ENCODE measurements at places on chromosomes 11 and 22.

- peak; percentile 23 for DNase-seq
Observed at GRCh38 chr11:114148013-114148382, 88.5 kb downstream of the ZBTB16 start.

GRCh38 chr11:72828692-72829101 lies 14.5 kb downstream of the ATG16L2 start:
- DNase-seq = no peak

DNA sequence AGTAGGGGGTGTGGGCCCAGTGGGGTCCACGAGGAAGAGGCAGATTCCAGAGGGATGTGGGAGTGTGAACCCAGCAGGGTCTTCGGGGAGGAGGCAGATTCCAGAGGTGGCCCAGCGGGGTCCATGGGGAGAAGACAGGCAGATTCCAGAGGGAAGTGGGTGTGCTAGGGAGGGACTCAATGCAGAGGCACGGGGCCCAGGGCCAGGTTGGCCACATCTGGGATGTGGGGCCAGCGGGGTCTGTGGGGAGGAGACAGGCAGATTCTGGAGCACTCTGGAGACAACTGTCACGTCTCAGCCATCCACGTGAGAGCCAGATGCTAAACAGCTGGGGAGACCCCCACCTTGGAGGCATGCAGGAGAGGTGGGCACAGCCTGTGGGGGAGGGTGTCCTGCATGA lies 582.6 kb downstream of the TBC1D22A start:
- DNase-seq = no peak

- peak; percentile 96 for DNase-seq
Observed at GRCh38 chr22:27416511-27417420, 384.8 kb downstream of the MN1 start.

- DNase-seq = peak; percentile 51
Observed at GRCh38 chr11:108069947-108070346, 51.4 kb upstream of the ACAT1 start.

- DNase-seq = no peak
Observed at GRCh38 chr11:44003736-44004451, 43.9 kb upstream of the ACCSL start.

- DNase-seq = no peak
Observed at GRCh38 chr22:40107851-40108378, 69.8 kb upstream of the TNRC6B start.

GRCh38 chr11:103170865-103171264 lies 61.6 kb downstream of the DYNC2H1 start:
- DNase-seq = peak; percentile 1

- no peak for DNase-seq
Observed at GRCh38 chr11:132590986-132591385, 941.3 kb downstream of the OPCML start.

DNA sequence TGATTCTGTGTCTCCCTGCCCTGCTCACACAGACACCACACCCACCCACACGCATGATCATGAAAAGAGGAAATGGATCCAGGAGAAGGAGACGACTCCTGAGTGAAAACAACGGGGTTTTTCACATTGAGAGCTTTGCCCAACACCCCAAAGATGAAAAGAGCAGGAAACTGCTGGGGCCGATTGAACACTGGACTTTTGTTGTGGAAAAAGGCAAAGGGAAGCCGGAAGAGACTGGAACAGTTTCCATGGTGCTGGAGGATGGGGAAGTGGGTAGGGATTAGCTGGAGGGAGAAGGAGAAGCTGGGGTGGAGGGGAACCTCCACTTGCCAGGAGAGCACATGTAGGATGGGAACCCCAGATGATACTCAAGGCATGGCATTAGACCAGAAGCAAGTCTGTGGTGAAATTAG lies 5.2 kb upstream of the SLC43A3 start:
- DNase-seq = no peak

DNA sequence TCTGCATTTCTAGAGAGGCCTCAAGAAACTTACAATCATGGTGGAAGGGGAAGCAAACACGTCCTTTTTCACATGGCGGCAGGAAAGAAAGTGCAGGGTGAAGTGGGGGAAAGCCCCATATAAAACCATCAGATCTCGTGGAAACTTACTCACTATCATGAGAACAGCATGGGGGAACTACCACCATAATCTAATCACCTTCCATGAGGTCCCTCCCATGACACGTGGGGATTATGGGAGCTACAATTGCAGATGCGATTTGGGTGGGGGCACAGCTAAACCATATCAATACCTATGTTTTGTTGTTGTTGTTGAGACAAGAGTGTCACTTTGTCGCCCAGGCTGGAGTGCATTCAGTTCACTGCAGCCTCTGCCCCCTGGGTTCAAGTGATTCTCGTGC lies 29.9 kb downstream of the SFI1 start:
- no peak for DNase-seq

DNA sequence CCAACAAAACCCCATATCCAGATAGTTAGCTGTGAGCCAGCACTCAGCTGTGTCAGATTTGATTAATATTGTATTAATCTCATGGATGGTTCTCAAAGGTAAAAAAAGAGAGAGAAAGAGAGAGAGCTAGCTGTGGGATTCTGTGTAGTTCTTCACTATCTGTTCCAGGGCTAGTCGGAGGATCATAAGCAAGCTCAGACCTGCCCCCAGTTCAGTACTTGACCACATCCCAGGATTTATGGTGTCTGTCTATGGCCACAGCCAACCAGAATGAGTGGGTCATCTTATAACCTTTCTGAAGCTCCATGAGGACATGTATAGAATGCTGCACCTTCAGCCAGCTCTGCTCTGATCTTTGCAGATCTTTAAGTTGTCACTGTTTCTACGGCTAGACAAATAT lies 13.5 kb upstream of the B3GNT6 start:
- DNase-seq = no peak

GRCh38 chr11:28009996-28010395 lies 98.0 kb downstream of the KIF18A start:
- DNase-seq = no peak

DNA sequence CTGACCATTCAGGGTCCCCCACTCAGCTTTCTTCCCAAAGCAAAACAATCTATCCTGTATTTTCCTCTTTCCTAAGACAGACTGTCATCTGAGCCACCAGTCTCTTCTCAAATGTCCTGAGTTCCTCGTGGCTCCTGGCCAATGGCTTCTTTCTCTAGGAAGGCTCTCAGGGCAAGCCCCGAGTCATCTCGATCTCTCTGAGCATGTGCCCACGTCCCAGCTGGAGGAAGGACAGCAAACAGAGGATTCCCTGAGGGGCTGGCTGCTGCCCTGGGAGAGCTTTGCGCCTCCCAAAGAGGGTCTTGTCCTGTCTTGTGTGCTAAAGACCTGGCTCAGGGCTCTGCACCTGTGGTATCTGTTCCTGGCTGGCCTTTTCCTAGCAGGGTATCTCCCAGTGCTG lies 8.3 kb downstream of the SLC37A2 start:
- DNase-seq = no peak

DNA sequence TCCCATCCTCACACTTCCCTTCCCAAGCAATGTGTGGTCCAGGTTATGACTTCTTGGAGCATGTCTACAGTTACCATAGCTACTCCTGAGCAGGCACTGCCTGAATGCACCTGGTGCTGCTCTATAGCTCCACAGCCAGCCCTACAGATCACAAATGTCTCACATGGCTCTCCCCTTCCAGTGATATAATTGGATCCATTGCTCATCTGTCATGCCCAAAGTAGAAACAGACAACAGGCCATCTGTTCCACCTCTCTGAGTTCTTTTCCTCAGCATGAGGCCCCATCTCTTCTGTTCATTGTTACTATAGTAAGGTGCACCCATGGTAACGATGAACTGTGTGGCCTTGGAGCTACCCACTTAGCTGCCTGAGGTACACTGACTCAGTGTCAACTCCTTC lies 320.3 kb upstream of the ZC3H12C start:
- DNase-seq = no peak

DNA sequence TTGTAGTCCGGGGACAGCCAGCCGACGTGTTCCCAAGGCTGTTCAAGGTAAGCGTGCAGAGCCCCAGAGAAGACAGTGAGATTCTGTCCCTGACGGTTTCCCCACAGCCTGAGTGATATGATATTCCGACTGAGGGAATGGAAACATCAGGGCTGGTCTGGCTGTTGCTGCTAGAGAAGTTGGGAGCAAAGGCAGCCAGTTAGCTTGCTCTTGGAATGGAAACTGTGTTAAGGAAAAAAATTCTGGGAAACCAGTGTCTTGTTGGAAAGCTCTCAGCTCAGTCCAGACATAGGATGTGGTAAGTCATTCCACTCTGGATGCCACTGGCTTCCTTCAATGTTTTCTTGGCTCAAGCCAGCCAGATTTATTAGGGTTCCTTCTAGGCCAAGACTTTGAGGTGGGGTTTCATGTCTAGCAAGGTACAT lies 8.8 kb downstream of the CRY2 start:
- peak; percentile 61 for DNase-seq

GRCh38 chr11:7579361-7579791 lies 65.6 kb downstream of the PPFIBP2 start:
- DNase-seq = no peak

GRCh38 chr11:95373241-95373640 lies 142.2 kb upstream of the SESN3 start:
- DNase-seq = no peak

- DNase-seq = no peak
Observed at GRCh38 chr11:85196968-85197367, 430.2 kb downstream of the DLG2 start.

- no peak for DNase-seq
Observed at GRCh38 chr22:27874185-27874584, 44.9 kb downstream of the PITPNB start.

GRCh38 chr22:27801202-27801615 lies 347 bp downstream of the MN1 start:
- DNase-seq = peak; percentile 80

- peak; percentile 68 for DNase-seq
Observed at GRCh38 chr22:46739094-46739870, 1.2 kb upstream of the CERK start.

DNA sequence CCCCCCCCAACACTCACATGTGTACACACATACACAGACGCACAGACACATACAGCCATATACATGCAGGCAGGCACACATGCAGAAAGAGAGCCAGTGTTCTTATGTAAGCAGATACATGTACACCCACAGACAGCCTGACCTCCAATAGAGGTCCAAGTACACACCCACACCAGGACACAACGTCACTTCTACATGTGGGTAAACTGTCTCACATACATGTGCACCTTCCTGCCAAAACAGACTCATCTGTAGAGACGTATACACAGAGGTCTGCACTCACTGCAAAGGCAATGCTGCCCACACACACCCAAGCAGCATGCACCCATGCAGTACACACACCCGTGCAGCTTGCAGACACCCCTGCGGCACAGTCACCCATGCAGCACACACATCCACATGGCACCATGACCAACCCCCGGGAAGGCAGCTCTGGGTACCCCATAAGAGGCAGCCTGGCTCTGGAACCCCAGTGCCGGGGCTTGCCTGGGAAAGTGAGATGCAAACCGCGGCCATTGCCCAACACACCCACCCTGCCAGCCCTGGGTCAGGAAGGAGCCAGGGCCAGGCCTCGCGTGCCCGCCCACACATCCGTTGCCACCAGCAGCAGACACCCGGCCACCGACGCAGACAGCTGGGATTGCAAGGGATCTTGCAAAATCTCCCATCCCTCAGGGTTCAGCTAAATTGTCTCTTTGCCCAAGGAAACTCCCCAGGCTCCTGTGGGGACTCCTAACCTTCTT lies 10.1 kb downstream of the CASTOR1 start:
- DNase-seq = no peak

DNA sequence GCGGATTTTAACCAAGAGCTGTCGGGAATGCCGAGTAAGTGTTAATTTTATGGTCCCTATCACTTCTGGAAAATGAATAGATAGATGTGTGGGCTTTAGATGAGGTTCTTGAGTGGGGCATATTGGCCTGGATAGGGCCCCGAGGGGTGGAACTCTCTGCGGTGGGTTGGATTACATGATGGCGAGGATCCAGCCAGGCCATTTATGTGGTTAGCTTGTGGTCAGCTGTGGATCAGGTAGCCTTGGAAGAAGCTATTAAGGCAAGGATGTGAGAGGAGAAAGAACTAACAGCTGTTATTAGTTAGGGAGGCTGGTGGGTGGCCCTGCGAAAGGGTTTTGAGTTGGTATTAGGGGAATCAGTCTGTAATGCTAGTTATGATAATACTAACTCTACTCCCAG lies 268.4 kb downstream of the NELL1 start:
- DNase-seq = peak; percentile 32

- DNase-seq = no peak
Observed at GRCh38 chr11:45921561-45922424, 663 bp upstream of the LARGE2 start.

GRCh38 chr11:131242476-131243000 lies 127.9 kb upstream of the NTM start:
- no peak for DNase-seq

GRCh38 chr11:134727204-134727603 lies 315.2 kb upstream of the B3GAT1 start:
- no peak for DNase-seq

GRCh38 chr11:57800444-57801182 lies 39.0 kb downstream of the CTNND1 start:
- peak; percentile 72 for DNase-seq

GRCh38 chr11:45924927-45925326 lies 2.5 kb downstream of the LARGE2 start:
- DNase-seq = no peak

DNA sequence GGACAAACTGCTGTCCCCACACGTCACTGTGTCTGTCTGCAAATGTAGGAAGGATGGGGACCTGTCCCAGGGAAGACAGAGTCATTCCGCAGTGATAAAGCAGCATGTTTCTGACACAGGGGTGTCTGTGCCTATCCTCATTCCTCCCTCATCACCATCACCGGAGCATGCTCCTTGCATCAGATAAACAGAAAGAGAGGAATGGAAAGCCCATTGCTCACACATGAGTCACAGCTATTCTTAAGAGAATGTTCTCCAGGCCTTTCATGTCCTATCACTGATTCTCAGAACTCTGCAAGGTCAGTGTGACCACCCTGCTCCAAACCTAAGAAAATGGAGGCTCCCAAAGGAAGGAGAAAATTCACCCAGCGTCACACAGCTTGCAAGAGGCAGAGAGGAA lies 38.9 kb downstream of the ZNF195 start:
- peak; percentile 78 for DNase-seq

- DNase-seq = peak; percentile 30
Observed at GRCh38 chr11:63505857-63506528, at the start of gene LGALS12. TSS of gene LGALS12 (plus strand) at chr11:63506084. CDS start at chr11:63506459, 375 bp downstream.

DNA sequence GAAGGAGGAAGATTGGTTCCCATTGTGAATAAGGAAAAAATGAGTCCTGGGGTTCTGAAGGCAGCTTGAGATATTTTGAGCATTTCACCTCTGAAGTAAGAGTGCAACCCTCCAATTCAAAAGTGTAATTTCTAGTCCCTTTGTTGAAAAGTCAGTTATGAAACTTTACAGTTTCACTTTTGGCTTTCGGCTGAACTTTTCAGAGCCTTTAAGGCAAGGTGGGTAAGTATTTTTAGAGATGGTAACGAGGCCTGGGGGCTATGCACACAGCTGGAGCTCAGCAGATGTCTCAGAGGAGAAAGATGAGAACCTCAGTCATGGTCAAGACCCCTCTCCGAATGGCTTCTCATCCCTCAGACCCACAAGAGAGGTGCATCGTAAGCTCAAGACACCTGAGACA lies 267.6 kb downstream of the KIRREL3 start:
- DNase-seq = no peak

DNA sequence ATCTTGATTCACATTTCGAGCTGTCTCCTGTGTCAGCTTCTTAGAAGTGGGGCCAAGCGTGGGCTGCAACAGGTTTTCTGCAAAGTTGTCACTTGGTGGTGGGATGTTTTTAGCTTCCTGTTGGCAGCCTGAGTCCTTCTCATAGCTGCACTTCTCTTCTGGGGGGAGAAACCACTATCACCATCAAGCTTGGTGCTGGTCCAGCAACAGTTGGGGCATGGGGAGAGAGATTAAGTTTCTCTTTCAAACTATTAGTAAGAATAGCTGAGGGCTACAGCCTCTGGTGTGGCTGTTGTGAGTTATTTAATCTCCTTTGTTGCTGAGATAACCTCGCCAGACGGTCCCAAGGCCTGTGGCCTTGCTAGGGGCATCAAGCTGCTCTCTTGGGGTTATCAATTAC lies 123.3 kb upstream of the CRYBB3 start:
- DNase-seq = no peak
